ENCODE measurements at places on chromosomes 5 and 9.

- DNase-seq, result no peak
Observed at GRCh38 chr5:97968346-97968745, 785.3 kb upstream of the RIOK2 start.

DNA sequence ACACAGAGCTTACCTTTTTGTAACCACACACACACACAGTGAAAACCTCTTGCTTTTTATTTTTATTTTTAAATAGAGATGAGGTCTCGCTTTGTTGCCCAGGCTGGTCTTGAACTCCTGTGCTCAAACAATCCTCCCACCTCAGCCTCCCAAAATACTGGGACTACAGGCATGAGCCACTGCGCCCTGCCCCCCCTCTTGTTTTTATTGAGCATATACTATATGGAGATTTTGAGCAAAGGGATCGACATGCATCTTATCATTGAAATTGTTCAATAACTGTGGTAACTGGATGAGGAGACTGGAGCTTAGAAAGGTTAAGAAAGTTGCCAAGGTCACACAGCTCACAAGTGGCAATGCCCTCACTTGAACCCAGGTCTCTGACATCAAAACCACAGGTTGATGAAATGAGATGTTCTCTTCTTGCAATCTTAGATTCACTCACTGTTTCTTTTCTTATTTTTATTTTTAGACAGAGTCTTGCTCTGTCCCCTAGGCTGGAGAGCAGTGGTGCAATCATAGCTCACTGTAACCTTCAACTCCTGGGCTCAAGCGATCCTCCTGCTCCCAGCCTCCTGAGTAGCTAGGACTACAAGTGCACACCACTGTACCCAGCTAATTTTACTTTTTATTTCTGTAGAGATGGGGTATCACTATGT is 26.8 kb upstream of the STXBP1 start:
- no peak for DNase-seq

DNA sequence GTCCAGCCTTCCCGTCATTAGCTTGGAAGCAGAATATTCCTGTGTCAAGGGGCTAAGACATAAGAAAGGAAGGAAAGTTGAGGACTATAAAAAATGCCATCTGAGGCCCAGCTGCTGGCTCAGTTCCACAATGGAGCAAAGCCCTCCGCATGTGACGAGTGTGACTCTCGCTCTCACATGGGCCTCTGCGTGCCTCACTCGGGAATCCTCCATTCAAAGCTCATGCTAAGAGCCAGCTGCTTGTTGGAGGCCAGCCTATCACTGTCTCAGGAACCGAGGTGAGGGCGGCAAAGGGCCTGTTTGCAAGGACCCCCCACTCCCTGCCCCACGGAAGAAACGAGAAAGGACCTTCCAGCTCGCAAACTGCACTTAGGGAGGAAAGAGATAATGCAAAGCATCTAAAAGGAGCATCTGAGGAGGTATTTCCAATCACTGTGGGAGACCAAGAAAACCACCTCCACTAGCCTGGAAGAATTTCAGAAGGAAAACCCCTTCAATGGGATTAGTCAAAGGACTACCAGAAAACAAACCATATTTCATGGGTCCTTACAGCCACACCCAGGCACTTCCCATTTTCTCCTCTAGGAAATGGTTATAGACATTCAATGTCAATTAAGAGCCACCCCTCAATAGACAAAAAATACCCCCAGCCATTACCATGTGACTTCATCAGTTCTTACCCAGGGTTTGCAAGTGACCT is 95.3 kb downstream of the PRRT1B start:
- no peak for DNase-seq

DNA sequence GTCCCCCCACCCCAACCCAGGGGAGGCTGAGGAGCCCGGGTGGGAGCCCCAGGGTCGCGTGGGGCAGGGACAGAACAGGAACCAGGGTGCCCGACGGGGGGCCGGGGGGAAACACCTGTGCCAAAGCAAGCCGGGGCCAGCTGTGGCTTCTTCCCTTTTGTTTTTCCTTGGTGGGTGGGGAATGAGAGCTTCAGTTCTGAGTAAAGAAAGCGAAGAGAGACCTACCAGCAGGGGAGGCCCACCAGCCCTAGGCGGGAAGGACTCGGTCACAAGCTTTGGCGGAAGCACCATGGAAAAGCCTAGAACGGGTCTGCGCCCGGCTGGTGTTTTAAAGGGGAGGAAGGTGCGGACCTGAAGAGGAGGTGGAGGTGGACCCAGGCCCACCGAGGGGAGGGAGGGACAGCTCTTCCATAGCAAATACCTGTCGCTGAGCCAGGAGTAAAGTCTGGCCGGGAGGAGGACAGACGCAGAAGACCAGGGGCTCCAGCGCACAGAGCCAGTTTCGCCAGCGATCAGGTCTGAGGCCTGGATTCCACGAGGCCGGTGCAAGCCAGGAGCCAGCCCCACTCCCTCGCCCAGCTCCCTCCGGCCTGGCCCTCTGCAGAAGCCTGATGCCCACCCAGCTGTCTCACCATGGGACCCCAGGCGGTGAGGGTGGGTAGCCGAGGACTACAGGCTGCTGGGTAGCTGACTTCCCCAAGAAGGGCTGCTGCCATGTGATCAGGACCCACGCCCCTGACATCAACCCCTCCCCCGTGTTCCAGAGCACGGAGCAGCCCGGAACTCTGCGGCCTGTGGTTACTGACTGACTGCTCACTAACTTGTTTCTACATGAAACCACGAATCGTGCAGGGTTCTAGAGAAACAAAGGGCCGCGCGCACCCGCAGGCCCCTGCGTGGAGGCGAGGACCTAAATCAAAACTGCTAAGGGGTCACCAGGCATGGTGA is 849 bp upstream of the MGAT1 start:
- peak; percentile 83 for DNase-seq

GRCh38 chr5:41878643-41879478 is 8.6 kb upstream of the OXCT1 start:
- no peak for DNase-seq

- no peak for DNase-seq
Observed at GRCh38 chr9:21995666-21996398, 1.2 kb downstream of the CDKN2B-AS1 start.

DNA sequence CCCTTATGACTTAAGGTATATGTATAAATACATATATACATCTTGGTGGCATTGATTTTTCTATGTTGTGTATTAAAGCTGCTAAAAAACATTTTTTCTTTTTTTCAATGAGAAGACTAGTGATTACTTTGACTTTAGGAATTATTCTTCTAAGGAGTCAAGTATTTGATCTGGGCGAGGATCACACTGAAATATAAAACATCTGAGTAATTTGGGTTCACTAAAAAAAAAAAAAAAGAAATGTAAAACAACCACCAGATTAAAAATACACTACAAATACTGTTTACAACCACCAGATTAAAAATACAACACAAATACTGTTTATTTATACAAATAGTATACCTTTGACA is 9.0 kb downstream of the UBAP1 start:
- no peak for DNase-seq

GRCh38 chr5:130994496-130995253 is 170.4 kb downstream of the HINT1 start:
- no peak for DNase-seq

- no peak for DNase-seq
Observed at GRCh38 chr5:58871648-58872242, 288.9 kb downstream of the RAB3C start.

DNA sequence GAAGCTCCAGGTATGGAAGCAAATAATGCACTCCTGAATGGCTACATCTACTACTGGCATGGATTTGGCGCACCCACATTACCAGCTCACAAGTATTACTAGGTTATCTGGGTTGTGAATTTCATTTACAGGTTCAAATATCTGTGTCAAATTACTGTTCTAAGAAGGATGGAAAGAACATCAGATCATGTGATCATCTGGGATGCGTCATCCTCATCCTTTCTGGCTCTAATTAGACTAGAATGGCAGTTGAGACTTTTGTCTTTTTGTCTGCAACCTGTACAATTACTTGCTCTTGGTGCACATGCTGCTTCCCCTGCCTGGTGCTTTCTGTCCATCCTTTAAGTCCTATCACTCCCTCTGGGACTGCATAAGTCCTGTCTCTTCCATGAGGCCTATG is 64.1 kb downstream of the PJA2 start:
- no peak for DNase-seq

DNA sequence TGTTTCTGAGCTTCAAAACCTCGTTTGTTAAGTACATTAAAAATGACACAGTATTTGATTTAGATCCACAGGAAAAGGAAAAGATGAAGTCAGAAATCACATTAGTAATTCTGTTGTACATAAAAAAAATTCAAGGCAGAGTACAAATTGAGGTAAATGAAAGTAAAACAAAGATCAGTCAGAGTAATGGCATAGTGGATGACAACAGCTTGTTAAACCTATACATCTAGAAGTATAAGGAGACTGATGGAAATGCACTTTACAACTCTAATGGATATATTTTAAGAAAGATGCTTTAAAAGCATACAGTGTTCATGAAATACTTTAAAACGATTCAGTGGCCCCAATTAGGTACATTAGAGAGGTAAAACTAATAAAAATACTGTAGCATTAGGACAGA is 631.3 kb upstream of the SEMA6A start:
- DNase-seq, result no peak

- no peak for DNase-seq
Observed at GRCh38 chr5:98992552-98992951, 63.7 kb upstream of the CHD1 start.

GRCh38 chr9:99967457-99967856 is 61.0 kb downstream of the STX17 start:
- no peak for DNase-seq

- no peak for DNase-seq
Observed at GRCh38 chr5:124936626-124936933, 190.1 kb upstream of the ZNF608 start.

DNA sequence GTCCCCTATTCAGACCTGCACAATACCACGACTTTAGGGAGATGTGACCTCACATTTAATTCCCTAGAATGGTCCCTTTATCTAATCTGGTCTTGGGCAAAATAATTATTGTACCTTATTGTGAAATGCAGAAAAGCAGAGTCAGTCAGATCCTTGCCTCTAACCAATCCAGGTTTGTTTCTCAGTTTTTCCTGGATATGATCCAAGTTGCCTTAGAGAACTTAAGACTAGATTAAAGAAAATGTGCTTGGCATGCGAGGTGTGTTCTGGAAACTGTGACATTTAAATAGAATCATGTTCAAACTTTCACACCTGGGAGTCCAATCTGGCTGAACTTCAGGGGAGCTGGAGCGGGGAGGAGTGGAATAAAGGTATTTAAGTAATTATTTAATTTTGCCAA is 696.2 kb downstream of the DNAH5 start:
- no peak for DNase-seq

- DNase-seq, result no peak
Observed at GRCh38 chr9:126874546-126875314, 14.3 kb downstream of the ZBTB34 start.

- no peak for DNase-seq
Observed at GRCh38 chr5:1416856-1417469, 28.3 kb downstream of the SLC6A3 start.

- DNase-seq, result no peak
Observed at GRCh38 chr9:119639287-119639955, 270.2 kb upstream of the BRINP1 start.

GRCh38 chr5:62275581-62275980 is 30.4 kb upstream of the KIF2A start:
- DNase-seq, result no peak

GRCh38 chr9:95079461-95079860 is 238.0 kb downstream of the FANCC start:
- no peak for DNase-seq

GRCh38 chr5:1112596-1113331 is 901 bp upstream of the SLC12A7 start:
- DNase-seq, result no peak

- DNase-seq, result no peak
Observed at GRCh38 chr5:172898218-172898842, 60.9 kb upstream of the RPL26L1 start.

DNA sequence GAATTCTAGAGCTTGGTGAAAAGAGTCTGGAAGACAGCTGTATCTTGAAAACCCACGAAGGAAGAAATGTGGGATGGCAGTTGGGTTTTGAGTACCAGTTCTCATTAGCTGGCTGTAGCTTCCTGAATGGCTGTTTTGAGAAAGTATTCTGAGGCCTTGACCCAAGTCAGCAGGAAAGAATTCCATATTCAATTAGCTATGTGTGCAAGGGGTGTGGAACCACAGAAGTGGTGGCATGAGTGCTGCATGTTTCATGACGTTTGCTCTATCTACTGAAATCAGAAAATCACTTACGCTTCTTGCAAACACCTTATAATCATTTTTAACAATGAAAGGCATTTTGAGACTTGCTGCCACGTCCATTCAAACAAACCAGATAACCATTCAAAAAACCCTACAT is 69.1 kb downstream of the TRPM3 start:
- DNase-seq, result no peak

GRCh38 chr9:93061791-93062763 is 3.6 kb downstream of the SUSD3 start:
- no peak for DNase-seq

GRCh38 chr5:145668714-145669113 is 166.4 kb downstream of the PRELID2 start:
- no peak for DNase-seq

GRCh38 chr5:26889815-26890214 is 148.6 kb downstream of the CDH9 start:
- no peak for DNase-seq

GRCh38 chr9:70529377-70529776 is 114.9 kb upstream of the KLF9 start:
- no peak for DNase-seq

GRCh38 chr9:8614926-8615440 is 815.4 kb upstream of the DMAC1 start:
- no peak for DNase-seq

DNA sequence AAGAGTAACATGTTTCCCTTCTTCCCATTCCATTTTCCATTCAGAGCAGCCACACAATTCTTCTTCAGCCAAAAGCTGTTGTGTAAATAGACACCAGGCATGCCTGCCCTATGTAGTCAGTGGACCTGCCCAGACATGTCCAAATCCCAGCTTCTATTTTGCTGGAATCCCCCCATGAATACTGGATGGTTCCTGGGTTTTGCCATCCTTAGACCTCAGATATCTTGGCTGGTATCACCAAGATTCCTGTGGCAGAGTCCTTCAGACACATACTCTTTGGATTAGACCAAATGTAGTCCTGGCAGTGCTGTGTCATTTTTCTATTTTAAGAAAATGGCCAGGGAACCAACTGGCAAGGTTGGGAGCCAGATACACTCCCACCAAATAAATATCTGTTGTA is 10.3 kb downstream of the FST start:
- no peak for DNase-seq

- DNase-seq, result no peak
Observed at GRCh38 chr5:78416677-78417425, 56.4 kb downstream of the SCAMP1 start.

- no peak for DNase-seq
Observed at GRCh38 chr5:68821056-68821455, 272.8 kb upstream of the SLC30A5 start.

- no peak for DNase-seq
Observed at GRCh38 chr5:181099602-181100086, 31.3 kb downstream of the OR2V1 start.
